ENCODE measurements at places on chromosomes 11 and 22.
A peak's percentile ranks its signal among the peaks of the same experiment; 100 is the strongest.

DNA sequence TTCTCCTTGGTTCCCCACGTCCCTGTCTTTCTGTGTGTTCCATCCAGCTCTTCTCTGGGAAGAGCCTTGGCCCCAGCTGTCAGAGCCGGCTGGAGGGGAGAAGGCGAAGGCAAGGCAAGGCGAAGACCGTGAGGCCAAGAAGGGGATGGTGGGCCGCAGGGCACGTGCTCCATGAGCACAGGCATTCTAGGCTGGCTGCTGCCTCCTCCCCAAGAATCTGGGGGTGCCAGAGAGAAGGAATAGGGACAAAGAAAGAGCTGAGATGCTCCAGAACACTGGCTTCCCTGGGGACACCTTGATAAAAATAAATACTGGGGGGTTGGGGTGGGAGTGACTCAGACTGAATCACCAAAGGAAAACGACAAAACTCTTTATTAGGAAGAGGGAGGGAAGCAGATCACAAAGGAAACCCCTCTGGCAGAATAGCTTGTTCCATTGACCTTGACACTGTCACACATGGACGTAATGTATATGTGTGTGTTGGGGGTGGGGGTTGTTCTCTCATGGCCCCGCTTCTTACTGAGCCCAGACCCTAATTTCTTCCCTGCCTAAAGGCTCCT, 52.5 kb downstream of the NECTIN1 start:
- DNase-seq: no peak

DNA sequence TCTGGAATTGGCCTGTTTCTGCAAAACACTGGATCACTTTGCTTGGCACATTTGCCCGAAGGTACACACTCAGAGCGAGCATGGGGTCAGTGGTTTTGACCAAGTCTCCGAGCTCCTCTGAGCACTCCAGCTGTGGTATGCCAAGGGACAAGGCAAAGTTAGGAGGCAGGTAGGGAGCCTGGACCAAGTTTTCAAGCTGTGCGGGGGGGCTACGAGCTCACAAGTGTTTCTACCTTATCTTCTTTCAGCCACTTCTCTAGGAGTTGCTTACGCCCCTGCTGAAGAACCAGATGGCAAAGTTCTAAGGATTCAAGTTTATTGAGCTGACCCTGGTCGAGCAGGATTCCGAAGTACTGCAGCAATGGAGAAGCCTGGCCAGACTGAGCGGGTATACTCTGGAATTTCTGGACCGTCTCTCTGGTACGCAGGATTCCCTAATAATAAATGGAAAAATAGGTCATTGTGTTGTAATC, 54.7 kb upstream of the SLC25A1 start:
- no peak for DNase-seq

DNA sequence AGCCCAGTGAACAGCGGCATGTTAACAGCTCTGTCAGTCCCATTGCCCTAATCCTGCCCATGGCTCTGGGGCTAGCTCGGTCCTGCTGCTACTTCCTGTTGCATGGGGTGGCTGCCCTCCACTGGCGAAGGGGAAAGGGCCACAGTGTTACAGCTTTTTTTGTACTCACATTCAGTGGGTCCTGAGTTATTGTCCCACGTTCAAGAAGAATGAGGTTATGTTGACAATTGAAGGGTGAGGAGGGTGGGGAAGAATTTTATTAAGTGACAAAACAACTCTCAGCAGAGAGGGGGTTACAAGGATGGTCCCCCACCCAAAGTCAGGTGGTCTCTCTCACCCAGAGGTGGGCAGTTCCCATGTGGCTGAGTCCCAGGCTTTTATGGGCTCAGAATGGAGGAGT, 17.7 kb upstream of the MS4A7 start:
- no peak for DNase-seq

DNA sequence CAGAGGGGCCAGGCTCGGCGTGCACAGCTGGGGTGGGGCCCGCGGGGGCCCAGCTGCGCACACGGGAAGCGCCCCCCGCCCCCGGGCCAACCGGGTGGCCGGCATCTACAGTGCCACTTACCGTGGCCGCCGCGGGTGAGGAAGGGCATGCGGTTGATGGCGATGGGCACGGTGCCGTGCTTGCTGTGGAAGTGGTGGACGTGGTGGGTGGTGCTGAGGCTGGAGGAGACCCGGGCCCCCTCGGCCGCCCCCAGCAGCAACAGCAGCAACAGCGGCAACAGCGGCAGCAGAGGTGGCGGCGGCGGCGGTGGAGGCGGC, 51.4 kb downstream of the SLC22A12 start:
- DNase-seq: no peak

DNA sequence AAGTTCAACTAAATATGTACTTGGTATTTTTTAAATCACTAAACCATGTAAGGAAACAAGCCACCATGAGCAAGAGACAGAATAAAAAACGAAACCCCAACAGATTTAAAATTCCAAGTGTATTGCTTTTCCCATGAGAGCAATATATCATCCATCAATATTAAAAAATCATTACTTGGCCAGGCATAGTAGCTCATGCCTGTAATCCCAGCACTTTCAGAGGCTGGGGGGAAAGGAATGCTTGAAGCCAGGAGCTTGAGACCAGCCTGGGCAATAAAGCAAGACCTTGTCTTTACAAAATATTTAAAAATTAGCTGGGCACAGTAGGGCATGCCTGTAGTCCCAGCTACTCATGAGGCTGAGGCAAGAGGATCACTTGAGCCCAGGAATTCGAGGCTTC, 190.8 kb downstream of the TTC28 start:
- no peak for DNase-seq

DNA sequence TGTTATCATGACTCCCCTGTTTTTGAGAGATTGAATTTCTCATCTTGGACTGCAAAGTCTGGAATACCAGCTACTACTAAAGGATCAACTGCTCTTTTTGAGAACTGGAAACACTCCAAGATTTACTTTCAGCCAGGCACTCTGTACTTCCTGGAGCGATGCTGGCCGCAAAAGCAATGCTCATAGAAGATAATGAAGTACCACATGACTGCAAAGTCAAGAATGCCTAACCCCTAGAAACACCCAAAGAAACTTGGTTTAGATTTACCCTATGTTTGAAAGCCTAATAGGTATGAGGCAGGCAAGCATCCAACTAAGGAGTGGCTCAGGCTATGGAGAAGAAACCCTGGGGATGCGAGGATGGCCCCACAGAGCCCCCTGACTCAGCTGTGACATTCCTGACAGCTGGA, 47.7 kb upstream of the ARHGAP20 start:
- DNase-seq: peak; percentile 80

- DNase-seq: no peak
Measured at GRCh38 chr11:91312541-91312940, 912.1 kb upstream of the FAT3 start.

GRCh38 chr11:120912504-120912903, 111.4 kb upstream of the TBCEL start:
- peak; percentile 63 for DNase-seq

GRCh38 chr22:36373258-36373579, 14.5 kb downstream of the MYH9 start:
- DNase-seq: peak; percentile 28

All from OCI-M1 (cell line).